ENCODE measurements at places on chromosomes 6 and 20.

GRCh38 chr6:13289789-13290318, 38.5 kb downstream of the TBC1D7 start:
- no peak for DNase-seq

GRCh38 chr6:117600008-117600743, 2.1 kb downstream of the GOPC start:
- no peak for DNase-seq

GRCh38 chr6:17204533-17204932, 76.6 kb upstream of the RBM24 start:
- DNase-seq = no peak

DNA sequence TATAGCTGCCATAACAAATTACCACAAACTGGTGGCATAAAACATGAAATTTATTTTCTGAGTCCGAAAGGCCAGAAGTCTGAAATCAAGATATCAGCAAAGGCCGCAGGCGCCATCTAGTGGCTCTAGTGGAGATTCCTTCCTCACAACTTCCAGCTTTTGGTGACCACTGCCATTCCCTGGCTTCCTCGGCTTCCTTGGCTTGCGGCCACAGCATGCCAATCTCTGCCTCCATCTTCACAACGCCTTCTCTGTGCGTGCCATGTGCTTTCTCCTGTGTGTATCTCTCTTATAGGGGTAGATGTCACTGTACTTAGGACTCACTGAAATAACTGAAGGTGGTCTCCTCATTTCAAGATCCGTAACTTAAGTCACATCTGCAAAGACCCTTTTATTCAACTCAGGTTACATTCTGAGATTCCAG, 5.4 kb upstream of the PLAGL1 start:
- peak; percentile 48 for DNase-seq

GRCh38 chr20:56843386-56843785, 214.3 kb downstream of the TFAP2C start:
- DNase-seq = no peak

DNA sequence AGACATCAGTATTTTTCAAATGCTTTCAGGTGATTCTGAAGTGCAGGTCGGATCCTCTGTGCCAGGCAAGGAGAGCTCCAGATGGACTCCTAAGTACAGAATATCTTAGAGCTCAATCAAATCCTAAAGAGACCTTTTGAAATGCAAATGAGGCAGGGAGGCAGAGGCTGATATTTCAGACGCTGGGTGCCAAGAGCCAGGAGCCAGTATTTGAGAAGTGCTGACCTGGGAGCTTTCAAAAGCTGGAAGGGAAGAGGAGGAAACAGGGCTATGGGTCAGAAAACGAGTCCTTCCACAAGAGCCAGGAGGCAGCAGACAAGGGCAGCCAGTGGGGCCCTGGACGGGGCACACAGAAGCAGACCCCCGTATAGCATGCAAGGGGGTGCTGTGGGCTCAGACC, 46.1 kb upstream of the DSN1 start:
- no peak for DNase-seq

DNA sequence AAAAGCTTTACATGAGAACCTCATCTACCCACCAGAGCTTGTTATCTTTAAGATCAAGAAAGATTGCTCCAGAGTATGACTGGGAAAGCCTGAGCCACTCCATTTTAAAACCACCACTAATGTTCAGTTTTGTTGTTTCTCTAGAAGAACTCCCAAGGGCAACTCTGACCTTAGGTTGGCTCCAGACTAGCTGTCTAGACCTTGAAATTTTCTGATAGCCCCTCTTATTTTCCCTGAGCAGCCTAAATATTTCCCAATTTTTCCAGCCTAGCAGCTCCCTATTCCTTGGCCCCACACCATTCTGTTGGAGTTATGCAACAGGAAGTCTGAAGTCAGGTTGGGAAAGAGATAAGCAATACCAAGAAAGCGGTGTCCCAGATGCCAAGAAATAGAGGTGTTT, 84.6 kb upstream of the TCF21 start:
- DNase-seq = no peak

GRCh38 chr20:39954621-39955020, 734.4 kb downstream of the MAFB start:
- DNase-seq = no peak

Measured in NCI-H2107 (cell line).